ENCODE measurements at places on chromosomes 1 and 21.

- no peak for DNase-seq
Observed at GRCh38 chr1:24149866-24150233, 6.9 kb upstream of the IL22RA1 start.

- DNase-seq: no peak
Observed at GRCh38 chr1:46942086-46942485, 810 bp upstream of the CYP4A11 start.

DNA sequence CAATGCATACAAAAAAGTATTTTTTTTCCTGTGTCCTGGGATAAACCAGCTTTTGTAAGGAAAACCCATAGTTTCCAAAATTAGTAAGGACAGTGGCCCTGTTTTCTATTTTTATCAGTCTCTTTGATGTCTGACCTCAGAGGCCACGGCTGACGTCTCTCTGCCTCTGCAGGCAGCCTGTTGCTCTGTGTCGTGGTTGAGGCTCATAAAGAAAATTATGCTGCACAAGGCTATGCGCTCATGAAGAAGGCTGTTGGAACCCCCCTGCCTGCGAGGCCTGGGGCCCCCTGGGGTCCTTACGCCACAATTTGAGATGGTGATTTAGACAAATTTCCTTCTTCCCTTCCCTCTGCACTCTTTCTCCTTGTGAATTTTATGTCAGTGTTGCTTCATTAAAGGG lies 48.9 kb downstream of the AGPAT3 start:
- DNase-seq: no peak

GRCh38 chr1:147591261-147591891 lies 50.1 kb downstream of the BCL9 start:
- no peak for DNase-seq

DNA sequence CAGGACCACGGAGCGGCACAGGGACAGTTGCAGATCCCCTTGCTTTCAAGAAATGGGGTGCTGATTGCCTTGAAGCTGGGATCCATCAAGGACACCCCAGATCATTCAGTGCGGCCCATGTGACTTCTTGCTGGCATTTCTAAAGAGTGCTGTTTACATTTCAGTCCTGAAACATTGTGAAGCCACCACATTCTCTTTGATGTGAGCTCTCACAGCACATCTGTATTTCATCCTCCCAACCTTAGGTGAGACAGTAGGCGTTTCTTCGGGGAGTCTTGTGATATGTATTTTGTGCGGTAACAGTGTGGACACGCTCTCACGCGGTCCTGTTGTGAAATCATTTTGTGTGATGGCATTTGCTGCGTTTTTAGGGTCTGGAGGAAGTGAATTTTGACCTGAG lies 57.2 kb downstream of the CACHD1 start:
- no peak for DNase-seq

GRCh38 chr1:11229203-11229602 lies 33.1 kb downstream of the MTOR start:
- DNase-seq: no peak

DNA sequence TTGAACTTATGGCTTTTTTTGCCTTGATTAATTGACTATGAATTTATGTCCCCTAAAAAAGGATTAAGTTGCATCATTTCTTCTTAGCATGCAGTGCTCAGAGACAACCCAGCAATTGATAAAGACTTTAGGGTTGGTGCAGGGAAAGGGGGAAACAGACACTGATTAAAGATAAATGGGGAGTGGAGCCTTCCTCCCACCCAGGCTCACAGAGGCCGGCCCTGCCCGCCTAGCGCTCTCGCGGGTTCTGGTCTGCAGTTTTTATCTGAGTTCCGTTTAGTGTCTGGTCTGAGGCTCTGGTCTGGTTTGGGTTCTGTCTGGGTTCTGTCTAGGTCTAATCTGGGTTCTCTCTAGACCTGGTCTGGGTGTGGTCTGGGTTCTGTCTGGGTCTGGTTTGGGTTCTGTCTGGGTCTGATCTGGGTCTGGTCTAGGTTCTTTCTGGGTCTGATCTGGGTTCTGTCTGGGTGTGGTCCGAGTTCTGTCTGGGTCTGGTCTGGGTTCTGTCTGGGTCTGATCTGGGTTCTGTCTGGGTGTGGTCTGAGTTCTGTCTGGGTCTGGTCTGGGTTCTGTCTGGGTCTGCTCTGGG lies 48.1 kb downstream of the ABCG1 start:
- DNase-seq: no peak

GRCh38 chr1:2861988-2862813 lies 60.7 kb upstream of the TTC34 start:
- no peak for DNase-seq

- peak; percentile 8 for DNase-seq
Observed at GRCh38 chr1:117534995-117535467, 70.8 kb upstream of the TENT5C start.

DNA sequence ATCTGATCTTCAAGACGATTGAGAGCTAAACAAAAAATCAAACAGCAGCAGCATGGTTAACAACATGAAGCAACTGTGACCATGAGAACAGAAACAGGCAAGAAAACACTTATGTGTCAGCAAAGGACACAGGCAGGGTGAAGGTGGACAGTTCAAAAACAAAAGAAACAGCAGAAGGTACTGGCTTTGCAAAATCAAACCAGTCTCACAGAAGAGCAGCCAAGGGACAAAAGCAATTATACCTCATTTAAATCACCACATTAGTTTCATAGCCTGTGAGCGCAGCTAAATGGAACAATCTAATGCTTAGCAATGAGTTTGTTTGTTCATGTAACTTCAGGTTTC lies 59.1 kb downstream of the CAPN2 start:
- no peak for DNase-seq

DNA sequence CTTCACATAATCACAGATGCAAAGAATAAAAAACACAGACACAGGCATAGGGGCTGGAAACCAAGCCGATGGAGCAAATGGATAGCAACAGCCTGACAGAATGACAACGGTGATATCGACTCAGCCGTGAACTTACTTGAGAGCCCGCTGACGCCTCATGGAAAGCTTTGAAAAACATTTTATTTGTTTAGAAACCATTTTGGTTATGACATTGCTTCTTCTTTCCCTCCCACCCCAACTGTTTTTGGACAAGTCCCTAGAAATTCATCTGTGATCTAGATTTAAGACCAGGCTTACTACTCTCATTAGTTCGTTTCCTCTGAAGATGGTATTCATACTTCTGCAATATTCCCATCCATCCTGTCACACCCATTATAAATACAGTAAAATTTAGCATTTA lies 44.9 kb downstream of the PCSK9 start:
- no peak for DNase-seq

GRCh38 chr1:240295811-240296210 lies 204.1 kb downstream of the FMN2 start:
- no peak for DNase-seq

DNA sequence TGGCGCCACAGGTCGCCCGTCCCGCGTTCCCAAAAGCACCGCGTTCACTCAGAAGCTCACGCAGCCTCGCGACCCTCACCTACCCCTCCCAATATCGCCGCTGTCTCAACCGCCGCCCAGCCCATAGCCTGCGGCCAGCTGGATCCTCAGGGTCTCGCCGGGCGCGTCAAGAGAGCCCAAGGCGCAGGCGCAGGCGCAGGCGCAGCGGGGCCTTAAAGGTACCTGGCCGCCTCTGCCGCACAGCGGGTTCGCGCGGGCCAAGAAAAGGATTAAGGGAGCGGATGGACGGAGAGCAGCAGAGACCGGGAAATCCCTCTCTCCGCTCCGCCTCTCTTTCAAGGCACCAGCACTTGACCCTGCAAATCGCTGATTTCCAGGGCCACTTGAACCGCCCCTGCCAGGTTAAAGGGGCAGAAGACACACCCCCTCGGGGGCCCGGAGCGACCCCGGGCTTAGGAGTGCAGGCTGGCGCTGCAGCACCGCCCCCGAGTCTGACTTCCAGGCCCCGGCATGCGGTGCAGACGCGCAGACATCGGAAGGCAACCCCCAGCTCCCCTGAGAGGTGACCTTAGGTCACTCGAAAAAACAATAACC lies at the start of gene NBPF20:
Gene NBPF20, minus strand, starts transcription at position 168 of the 594 bp plus-strand sequence. CDS start 20,331 bp downstream, outside the sequence.
- DNase-seq: peak; percentile 34

DNA sequence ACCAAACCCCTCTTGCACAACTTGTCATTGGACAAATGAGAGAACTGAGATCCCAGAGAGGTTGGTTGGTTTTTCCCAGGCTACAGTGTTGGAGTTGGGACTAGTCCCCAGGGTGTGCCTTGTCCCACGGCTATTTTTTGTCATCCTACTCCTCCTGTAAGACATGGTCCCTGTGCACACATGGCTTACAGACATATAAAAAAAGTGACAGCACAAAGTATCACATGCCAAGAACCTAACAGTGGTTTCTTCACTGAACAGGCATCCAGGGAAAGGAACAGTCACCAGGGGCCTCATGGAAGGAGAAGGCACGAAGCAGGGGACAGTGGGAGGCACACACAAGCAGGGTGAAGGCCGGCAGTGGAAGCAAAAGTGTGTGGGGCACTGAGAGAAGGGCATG lies 36.5 kb downstream of the SERBP1 start:
- no peak for DNase-seq

DNA sequence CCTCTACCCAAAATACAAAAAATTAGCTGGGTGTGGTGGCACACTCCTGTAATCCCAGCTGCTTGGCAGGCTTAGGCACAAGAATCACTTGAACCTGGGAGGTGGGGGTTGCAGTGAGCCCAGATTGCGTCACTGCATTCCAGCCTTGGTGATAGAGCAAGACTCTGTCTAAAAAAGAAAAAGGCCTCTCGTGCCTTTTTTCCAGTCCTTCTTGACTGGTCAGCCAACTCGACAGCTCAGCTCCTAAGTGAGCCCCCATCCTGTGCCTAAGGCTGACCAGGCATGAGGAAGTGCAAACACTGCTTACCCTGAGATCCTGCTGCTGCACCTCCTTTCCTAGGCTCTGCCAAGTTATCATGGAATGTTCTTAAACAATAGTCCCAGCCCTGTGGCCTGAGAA lies 10.1 kb upstream of the PROK1 start:
- DNase-seq: no peak

DNA sequence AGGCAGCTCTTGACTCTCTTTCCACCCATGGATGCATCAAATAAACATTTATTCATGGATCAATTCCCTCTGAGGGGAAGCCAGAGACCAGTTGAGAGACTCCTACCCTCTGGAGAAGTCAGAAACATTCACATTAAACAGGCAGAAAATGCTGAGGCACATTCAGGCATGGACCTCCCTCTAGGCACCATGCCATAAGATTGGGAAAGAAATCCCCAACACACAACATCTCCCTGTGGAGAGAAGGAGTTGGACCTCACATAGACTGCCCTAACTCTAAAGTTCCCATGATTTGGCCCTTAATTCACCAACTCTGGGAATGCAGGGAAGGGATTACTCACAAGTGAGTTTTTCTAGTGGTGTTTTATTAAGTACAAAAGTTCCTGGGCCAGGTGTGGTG lies 415.3 kb upstream of the C1orf87 start:
- DNase-seq: no peak

DNA sequence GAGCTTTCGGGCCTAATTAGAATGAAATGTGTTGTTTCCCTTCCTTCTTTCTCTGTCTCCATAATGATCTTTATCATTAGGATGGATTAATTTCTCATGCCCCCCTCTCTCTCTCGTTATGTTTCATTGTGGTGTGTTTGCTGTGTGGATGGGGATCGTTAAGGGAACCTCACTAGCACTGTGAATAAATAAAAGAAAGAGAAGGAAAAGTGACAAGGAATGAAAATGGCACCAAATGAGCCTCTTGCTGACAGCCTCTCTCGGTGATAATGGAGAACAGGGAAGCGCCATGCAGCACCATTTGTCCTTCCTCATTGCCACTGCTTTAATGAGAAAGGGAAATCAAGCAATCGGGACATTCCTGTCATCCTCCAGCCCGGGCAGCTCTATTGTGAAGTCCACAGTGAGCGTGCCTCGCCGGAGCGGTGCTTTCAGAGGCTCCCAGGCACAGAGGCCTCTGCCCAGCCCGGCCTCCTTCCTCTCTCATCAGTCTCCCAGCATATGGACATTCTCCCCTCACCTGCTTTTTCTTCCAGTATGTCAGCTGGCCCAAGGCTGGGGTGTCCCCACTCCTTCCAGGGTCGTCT lies 265.7 kb upstream of the TMEM51 start:
- DNase-seq: no peak

DNA sequence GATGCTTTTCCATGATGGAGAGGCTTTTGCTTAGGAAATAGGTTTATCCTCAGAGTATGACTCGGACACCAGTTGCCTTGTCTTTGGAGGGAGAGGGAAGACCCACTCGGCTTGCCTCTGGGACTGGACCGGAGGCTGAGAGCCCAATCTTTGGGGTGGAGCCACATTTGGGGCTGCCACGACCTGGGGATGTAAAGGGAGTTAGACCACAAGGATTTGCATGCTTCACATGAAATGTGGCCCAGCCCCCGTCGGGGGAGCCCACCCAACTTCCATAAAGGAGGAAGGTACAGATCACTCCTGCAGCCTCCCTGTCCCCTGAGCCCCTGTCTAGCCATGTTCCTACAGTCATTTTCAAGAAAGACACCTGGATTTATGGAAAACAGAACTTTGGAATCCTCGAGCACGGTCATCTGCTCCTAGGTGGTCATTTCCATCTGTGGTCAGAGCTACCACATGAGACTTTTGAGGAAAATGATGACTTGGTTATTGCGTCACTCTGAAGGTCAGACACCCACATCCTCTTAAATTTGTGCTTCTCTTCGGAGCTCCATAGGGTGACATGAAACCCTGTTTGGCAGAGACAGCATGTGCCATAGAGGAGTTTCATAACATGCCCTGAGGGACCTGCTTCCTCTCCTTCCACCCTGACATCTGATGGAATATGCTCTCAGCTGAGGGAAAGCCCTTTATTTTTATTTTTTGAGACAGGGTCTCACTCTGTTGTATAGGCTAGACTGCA lies 99.4 kb upstream of the SLC45A1 start:
- DNase-seq: no peak

DNA sequence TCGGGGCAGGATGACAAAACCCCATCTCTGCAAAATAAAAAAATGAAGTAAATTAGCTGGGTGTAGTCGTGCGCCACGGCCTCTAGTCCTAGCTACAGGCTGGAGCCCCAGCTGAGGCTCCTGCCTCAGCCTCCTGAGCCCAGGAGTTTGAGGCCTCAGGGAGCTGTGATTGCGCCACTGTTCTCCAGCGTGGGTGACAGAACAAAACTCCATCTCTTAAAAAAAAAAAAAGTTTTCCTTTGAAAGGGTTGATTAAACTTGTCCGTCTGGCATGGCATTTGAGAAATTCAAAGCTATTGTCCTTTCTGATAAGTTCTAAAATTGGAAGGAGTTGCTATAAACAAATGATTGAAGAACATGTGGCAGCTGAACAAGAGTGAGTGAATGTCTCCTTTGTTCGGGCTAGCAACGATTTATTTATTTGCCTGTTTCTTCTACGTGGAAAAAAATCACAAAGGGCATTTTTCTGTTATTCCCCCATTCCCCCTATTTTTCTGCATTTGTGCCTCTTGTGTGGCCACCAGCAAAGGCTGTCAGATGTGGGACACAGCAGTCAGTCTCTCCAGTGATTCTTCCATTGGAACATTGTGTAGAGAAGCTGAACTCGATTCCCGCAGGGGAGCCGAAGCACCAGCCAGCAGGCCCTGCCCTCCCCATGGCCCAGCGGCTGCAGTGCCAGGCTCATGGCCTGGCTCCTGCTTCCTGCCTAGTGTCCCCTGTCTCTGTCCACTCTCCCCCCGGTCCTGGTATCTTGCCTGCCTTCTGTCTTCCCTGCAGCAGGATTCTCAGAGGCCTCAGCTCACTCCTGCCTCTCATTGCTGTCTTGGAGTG lies 21.5 kb upstream of the PWP2 start:
- DNase-seq: no peak

- DNase-seq: no peak
Observed at GRCh38 chr1:12113433-12114339, 50.6 kb downstream of the TNFRSF8 start.

Measured in NCI-H1417 treated with DMSO at 0.1 percent for 48 hours (cell line).